Foreskin keratinocyte (primary cell): ENCODE measurements at places on chromosomes 13 and 19. TPM values are rescaled to one million over a fixed set of nuclear protein-coding genes. Genes with fewer than 3 reads are reported as not detected.

GRCh38 chr13:49635599-49636433 lies 7.5 kb downstream of the ARL11 start:
- DNase-seq = no peak

DNA sequence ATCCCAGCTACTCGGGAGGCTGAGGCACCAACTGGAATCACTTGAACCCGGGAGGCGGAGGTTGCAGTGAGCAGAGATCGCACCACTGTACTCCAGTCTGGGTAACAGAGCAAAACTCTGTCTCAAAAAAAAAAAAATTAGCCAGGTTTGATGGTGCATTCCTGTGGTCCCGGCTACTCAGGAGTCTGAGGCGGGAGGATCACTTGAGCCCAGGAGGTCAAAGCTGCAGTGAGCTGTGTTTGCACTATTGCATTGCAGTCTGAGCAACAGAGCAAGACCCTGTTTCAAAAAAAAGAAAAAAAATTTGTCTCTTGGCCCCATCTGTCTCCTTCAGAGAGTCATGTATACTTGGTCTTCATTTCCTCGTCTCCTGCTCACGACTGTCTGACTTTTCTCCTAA lies 1.6 kb downstream of the CCDC97 start:
- DNase-seq = no peak

The SULT2A1 gene
- total RNA-seq = not detected in 2 replicates

DNA sequence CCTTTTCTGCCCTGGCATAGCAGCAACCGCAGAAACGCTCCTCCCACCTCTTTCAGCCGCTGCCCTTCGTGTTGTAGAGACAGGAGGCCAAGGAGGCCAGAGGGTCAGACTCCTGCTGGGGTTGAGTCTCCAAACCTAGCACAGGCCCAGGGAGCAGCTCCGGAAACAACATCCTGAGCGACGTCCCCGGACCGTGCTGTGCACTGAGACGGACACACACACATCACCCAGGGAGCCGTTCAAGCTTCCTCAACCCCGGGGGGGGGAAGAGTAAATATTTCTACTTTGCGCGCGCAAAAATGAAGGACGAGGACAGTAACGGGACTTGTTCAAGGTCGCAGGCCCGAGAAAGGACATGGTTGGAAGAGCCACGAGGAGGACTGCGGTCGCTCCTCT lies 657 bp downstream of the ZNF550 start:
- DNase-seq = no peak

DNA sequence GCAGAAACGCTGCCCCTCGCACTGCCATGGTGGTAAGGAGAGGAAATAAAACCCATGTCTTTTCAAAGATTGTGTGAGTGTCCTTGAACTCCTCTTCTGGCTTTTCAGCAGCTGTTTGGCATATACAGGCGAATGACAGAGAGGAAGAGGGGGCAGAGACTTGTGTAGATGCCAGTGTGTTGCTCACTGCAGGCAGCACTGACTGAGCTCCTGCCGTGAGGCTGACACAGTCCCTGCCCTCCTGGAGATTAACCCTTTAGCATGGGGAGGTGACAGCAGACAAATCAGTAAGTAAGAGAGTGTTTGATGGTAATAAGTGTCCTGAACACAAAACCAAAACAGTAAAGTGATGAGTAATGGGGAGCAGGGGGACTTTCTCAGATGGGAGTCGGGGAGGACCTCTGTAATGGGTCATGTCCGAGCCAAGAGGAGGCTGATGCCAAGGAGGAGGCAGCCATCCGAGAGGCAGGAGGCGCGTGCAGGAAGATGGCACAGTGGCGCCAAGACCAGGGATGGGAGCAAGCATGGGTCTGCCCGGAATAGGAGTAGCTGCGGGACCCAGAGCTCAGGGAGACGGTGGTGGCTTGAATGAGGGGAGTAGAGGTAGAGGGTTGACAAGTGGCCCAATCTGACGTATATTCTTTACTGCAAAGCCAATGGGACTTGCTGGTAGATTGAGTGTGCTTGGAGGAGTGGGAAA lies 182.2 kb downstream of the FOXO1 start:
- DNase-seq = no peak

GRCh38 chr13:91313581-91313980 lies 33.9 kb upstream of the MIR17HG start:
- no peak for DNase-seq

The EMC10 gene
- 69.5 and 74.2 TPM in 2 replicates for total RNA-seq

DNA sequence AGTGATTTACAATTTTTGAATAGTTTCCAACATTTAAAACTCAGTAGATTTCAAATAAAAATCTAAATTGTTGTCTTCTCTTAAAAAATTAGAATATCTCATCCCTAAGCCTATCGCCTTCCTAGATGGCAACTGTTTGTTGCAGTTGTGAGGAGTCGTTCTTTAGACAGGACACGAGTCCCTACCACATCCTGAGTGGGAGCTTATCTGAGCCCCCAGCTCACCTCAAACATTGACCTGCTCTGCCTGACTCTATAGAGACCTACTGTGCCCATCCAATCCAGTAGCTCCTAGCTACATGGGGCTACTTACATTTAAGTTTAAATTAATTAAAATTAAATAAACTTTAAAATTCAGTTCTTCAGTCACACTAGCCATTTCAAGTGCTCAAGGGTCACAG lies 434.7 kb downstream of the FOXO1 start:
- DNase-seq = no peak

DNA sequence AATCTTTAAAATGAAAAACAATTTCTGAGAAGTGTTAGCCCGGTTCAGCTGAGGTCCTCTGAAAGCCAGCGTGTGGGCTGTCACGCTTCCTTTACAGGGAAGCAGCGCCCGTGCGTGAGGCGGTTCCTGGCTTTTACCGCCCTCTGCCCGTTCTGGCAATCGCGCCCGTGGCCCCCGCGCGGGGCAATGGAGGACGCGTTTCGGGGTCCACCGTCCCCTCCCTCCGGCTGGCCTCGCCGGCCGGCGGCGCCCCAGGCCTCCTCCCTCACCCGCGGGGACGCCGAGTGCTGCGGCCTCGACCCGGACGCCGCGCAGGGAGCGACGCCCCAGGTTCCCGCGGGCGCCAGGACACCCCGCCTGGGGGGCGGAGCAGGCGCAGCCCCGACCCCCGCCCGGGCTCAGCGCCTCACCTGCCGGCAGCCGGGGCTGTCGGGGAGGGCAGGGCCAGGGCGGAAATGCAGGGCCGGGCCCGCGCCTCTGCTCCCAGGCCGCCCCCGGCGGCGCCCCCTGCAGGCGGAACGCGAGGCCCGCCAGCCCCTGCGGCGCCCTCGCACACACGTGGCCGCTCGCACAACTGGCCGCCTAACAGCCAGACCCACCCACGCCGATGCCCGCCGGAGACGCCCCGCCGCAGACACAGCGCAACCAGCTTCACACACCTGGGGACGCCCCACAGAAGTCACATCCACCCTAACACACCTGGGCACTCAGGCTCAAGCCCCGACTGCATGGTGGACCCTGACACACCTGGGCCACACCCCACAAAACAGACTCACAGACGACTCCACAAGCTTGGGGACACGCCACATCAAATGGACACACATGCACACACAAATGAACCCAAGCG lies at the start of gene GGACT:
Gene GGACT (minus strand): TSS at position 459 of the 847 bp plus-strand sequence. CDS start 56,198 bp downstream, outside the sequence.
- no peak for DNase-seq

The NXNL1 gene
- total RNA-seq = not detected in 2 replicates

DNA sequence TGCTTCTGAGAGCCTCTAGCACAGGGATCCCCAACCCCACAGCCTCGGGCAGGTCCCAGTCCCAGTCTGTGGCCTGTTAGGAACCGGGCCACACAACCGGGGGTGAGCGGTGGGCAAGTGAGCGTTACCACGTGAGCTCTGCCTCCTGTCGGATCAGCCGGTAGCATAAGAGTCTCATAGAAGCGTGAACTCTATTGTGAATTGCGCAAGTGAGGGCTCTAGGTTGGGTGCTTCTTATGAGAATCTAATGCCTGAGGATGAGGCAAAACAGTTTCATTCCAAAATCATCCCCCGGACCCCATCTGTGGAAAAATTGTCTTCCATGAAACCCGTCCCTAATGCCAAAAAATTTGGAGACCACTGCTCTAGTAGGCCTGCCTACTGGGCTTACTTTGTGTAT lies 87.0 kb upstream of the UBL3 start:
- DNase-seq = no peak

The TRMT1 gene
- total RNA-seq = 35.7 and 37.7 TPM in 2 replicates

- DNase-seq = no peak
These were observed 177.5 kb downstream of the SLC7A1 start for GRCh38 chr13:29418026-29418425.

The IRS2 gene
- total RNA-seq = 4.3 and 4.5 TPM in 2 replicates

- DNase-seq = no peak
These were observed at the start of gene SMIM17 for GRCh38 chr19:56642711-56643459. Gene SMIM17, plus strand, starts transcription at chr19:56643159. Its CDS starts 2,509 bp downstream, at chr19:56645668.
